ENCODE measurements at places on chromosomes 3 and 15. TPM values are rescaled to one million over a fixed set of nuclear protein-coding genes. Genes with fewer than 3 reads are reported as not detected.

The CPNE9 gene
- total RNA-seq = 0.17 TPM

The TJP1 gene
- total RNA-seq = 70.1 TPM

The MORC1 gene
- not detected for total RNA-seq

The RTP3 gene
- not detected for total RNA-seq

The DNAJA4 gene
- not detected for total RNA-seq

The CCR2 gene
- total RNA-seq = not detected

The ZMAT3 gene
- total RNA-seq = 7.5 TPM

The CLPX gene
- 37.2 TPM for total RNA-seq

The GOLGA6L4 gene
- 0.29 TPM for total RNA-seq

The CLDN18 gene
- total RNA-seq = not detected

The TERC gene
- not detected for total RNA-seq

The SLC28A1 gene
- not detected for total RNA-seq

The ASB7 gene
- total RNA-seq = 11.3 TPM

The TWF2 gene
- 74.2 TPM for total RNA-seq

The PLS1 gene
- 10.5 TPM for total RNA-seq

The LMOD3 gene
- total RNA-seq = not detected

The NPAP1 gene
- not detected for total RNA-seq
